CD4-positive, CD25-positive, alpha-beta regulatory T cell (primary cell): ENCODE measurements at places on chromosomes 13 and 19. TPM values are rescaled to one million over a fixed set of nuclear protein-coding genes. Genes with fewer than 3 reads are reported as not detected.

DNA sequence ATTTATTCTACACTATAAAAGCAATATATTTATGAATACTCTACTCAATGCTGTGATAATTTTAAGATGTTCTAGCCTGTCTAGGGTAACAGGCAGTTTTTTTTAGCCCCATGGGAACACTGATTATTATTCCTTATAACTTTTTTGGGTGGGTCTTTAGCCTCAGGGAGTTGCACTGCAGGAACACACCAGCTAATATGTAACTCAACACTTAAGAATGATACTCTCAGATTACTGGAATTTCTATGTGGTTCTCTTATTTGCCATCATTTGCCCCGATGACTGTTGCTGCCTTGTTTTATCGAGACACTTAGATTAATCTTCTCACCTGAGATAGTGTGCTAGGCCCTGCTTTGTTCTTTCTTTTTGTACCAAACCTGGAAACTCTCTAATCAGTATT lies 396.9 kb upstream of the SLITRK1 start:
- no peak for DNase-seq

- DNase-seq = no peak
These were observed 117.9 kb downstream of the CRYL1 start for GRCh38 chr13:20407759-20408158.

- no peak for DNase-seq
These were observed 17.8 kb upstream of the ZBTB7A start for GRCh38 chr19:4084547-4084877.

- no peak for DNase-seq
These were observed 305.4 kb upstream of the SLITRK1 start for GRCh38 chr13:84187626-84188025.

DNA sequence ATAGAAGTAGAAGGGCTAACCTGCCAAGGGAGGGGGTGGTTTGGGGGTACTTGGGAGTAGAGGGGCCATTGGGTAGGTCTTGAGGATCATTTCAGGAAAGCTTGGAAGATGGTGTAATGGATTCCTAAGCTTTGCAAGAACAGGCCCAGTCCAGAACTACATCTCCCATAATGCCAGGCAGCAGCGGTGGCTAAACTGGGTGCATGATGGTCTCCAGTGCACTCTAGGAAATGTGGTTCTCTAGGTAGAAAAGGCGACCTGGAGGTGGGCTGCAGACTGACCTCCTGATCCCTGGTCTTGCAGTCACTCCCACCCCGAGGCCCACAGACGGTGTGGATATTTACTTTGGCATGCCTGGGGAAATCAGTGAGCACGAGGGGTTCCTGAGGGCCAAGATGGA lies 3.8 kb downstream of the APLP1 start:
- DNase-seq = no peak

GRCh38 chr19:57305056-57305455 lies 15.2 kb upstream of the ZNF543 start:
- DNase-seq = no peak

ZFP14 gene
- total RNA-seq = 4.8 TPM

GRCh38 chr13:48216204-48216711 lies 16.7 kb upstream of the ITM2B start:
- DNase-seq = no peak

DNA sequence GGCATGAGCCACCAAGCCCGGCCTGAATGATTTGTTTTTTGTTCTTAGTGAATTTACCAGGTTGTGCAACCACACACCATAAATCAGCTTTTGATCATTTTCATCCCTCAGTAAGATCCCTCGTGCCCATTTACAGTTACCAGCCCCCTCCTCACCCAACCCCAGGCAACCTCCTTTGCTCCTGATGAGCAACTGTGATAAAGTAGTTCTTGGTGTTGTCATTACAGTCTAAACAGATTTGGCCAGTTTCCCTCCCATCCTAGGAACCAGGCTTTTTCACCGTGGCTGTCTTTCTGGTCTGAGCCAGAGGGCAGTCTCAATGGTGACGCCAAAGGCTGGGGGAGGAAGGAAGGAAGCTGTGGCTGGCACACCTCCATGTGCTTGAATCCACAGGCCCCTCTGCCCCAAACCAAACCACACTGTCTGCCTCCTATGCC lies 61.2 kb upstream of the WDFY2 start:
- DNase-seq = no peak

LATS2 gene
- total RNA-seq = 0.35 TPM
